ENCODE measurements at places on chromosomes 16 and 17.

DNA sequence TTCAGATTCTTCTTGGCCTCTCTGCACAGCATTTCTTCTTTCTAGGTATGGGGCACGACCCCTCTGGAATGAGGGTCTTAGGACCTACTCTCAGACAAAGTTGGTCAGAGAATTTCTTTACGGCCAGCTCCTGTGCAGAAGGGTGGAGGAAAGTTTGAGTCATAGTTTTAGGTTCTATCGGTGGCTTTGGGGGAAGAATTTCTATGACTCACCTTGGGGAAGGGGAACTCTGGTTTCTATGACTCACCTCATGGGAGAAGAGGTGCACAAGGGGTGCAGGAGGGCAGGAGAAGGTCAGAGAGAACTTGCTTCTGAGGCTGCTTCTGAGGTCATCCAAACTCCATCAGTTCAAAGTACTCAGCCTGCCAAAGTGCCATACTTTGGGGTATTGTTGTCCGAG is 2.5 kb upstream of the ABCC12 start:
- no peak for DNase-seq

GRCh38 chr17:19937522-19937921 is 40.1 kb downstream of the AKAP10 start:
- no peak for DNase-seq

GRCh38 chr16:9602189-9602588 is 510.7 kb downstream of the HAPSTR1 start:
- DNase-seq, result no peak

DNA sequence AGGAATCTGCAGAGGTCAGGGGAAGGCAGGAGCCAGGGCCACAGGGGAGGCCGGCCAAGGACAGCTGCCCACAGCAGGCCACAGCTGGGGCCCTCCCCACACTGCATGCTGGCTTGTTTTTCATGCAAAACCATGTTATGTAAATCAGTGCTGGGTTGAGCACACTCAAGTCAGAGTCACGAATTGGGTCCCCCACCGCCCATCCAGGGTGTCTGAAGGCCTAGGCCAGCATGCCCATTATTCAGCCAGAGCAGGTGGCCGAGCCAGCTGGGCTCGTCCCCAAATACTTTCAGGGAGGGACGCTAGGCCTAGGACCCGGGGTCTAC is 51.2 kb upstream of the TOB1 start:
- no peak for DNase-seq

- DNase-seq, result no peak
Measured at GRCh38 chr17:72466199-72466598, 345.4 kb downstream of the SOX9 start.

GRCh38 chr16:78292844-78293380 is 193.5 kb downstream of the WWOX start:
- DNase-seq, result no peak

DNA sequence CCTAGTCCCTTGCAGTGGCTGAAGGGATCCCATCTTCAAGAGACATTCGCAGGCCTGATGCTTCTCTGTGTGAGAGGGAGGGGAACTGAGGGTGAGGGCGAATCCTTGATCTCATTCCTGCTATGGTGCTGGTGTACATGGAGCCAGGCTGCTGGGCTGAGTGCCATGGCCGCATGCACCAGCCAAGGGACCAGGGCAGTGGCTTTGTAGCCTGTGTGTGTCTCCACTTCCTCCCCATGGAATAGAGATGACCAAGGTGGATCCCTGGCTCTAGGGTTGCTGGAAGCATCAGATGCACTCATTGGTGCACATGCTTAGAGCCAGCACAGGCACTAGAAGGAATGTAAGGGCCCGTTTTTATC is 195.0 kb downstream of the FOXL1 start:
- no peak for DNase-seq

- DNase-seq, result peak; percentile 49
Measured at GRCh38 chr17:2215616-2216364, 87.8 kb downstream of the SMG6 start.

GRCh38 chr16:87340198-87340597 is 23.0 kb upstream of the C16orf95 start:
- DNase-seq, result no peak

Data from T-helper 9 cell (primary cell).